ENCODE measurements at places on chromosomes 13 and 19. TPM values are rescaled to one million over a fixed set of nuclear protein-coding genes. Genes with fewer than 3 reads are reported as not detected.

Gene TNNI3
- not detected for polyA plus RNA-seq

Gene ADGRE3
- polyA plus RNA-seq, result not detected

Gene IZUMO2
- 0.24 TPM for polyA plus RNA-seq

Gene ZNF587
- 12.6 TPM for polyA plus RNA-seq

Gene ZNF132
- polyA plus RNA-seq, result 4.8 TPM

Gene DAND5
- polyA plus RNA-seq, result not detected

Gene FXYD1
- 155 TPM for polyA plus RNA-seq

Gene POLR2E
- 113 TPM for polyA plus RNA-seq

Gene C19orf67
- not detected for polyA plus RNA-seq

Gene ICAM5
- polyA plus RNA-seq, result not detected

Gene APC2
- not detected for polyA plus RNA-seq

Gene CYP2F1
- polyA plus RNA-seq, result 0.22 TPM

All from muscle of arm (tissue), 14 donors.